ENCODE measurements at places on chromosomes 13 and 19.
A peak's percentile ranks its signal among the peaks of the same experiment; 100 is the strongest.

DNA sequence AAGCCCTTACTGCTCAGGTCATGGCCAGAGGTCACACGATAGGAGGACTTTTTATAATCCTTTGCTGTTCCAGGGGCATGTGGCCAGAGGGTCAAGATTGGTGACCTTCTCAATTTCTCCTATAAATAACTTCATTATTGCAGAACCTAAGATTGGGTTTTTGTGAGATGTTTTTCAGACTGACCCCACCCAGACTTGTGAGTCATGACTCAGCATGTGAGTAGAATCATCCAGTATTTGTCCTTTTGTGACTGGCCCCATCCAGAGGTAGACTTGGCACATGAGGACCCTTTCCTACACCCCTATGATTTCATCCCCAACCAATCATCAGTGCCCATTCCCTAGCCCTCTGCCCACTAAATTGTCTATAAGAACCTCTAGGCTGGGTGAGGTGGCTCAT is 84.5 kb upstream of the ABCC4 start:
- DNase-seq = peak; percentile 27

GRCh38 chr13:21287331-21287907 is 111.0 kb downstream of the MRPL57 start:
- DNase-seq = no peak

- no peak for DNase-seq
These were observed 11.2 kb upstream of the RAB20 start for GRCh38 chr13:110572778-110573118.

DNA sequence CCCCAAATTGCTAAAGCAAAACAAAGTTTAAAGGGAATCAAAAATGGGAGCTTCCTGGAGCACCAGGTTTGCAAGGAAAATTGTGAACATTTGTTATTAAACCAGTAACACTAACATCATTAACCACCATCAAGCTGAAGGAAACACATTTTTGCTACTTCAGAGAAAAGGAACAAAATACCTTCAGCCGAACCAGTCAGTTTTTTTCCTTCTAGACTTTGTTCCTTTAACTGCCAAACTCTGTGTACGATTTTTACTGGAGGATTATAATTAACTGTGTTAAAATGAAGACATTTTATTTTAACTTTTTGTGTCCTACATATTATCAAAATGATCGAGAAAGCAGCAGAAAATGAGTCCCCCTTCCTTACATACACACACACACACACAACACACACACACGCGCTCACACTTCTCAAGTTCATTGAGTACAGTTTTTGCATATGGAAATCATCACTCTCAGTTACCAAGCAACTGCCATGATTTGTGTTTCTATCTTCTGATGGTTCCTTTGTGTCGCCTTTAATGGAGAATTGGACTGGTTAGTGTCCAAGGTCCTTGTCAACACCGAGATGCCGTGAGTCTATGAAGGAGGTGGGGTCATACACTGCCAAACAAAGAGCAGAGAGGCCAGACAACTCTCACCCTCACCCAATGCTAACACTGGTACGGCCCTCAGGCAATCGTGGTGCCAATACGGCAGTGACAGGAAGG is 9.8 kb upstream of the SERP2 start:
- no peak for DNase-seq

DNA sequence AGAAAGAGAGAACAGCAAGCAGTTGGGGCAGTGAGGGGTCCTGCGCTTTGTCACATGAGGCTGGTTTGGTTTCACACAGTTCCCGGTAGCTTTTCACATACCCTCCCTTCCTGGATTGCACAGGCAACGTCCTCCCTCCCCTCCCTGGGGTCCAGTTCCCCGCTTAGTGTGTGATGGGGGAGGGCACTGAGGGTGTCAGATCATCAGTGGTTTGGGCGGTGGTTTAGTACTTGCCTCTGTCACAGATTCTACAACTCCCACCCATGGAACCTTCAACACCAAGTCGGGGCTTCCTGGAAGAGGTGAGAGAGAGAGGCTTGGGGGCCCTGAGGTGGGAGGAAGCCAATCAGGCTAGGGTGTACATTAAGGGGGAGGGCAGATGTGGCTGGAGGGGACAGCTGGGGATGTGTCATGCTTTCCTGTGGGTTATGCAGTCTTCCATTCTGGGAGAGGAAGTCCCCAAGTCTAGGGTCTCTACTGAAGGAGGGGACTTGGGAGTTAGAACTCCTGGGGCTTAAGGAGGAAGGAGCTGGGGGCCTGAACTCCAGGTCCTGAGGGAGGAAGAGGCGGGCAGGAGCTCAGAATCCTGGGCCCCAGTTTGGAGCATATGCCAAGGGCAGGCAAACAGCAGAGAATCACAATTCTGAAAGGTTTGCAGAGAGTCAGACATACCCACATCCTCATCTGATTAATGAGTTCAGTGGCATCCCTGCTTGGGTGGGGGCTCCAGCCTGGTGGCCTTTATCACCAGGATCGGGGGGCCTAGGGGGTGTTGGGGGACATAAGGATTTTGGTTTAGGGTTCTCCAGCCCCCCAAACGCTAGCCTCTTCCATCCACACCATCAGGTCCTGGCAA is at the start of gene NKG7:
TSS of gene NKG7 (minus strand) at position 6 of the 856 bp plus-strand sequence. CDS start 119 bp downstream, outside the sequence.
- peak; percentile 3 for DNase-seq

- DNase-seq = no peak
These were observed 118.4 kb downstream of the COG6 start for GRCh38 chr13:39773833-39774232.

GRCh38 chr19:3976495-3977241 is 5.8 kb upstream of the DAPK3 start:
- no peak for DNase-seq

- no peak for DNase-seq
These were observed 38.8 kb upstream of the LATS2 start for GRCh38 chr13:21100211-21100610.

All from inflammatory macrophage (primary cell).